Iris pigment epithelial cell (primary cell): ENCODE measurements at places on chromosomes 3 and 15.

DNA sequence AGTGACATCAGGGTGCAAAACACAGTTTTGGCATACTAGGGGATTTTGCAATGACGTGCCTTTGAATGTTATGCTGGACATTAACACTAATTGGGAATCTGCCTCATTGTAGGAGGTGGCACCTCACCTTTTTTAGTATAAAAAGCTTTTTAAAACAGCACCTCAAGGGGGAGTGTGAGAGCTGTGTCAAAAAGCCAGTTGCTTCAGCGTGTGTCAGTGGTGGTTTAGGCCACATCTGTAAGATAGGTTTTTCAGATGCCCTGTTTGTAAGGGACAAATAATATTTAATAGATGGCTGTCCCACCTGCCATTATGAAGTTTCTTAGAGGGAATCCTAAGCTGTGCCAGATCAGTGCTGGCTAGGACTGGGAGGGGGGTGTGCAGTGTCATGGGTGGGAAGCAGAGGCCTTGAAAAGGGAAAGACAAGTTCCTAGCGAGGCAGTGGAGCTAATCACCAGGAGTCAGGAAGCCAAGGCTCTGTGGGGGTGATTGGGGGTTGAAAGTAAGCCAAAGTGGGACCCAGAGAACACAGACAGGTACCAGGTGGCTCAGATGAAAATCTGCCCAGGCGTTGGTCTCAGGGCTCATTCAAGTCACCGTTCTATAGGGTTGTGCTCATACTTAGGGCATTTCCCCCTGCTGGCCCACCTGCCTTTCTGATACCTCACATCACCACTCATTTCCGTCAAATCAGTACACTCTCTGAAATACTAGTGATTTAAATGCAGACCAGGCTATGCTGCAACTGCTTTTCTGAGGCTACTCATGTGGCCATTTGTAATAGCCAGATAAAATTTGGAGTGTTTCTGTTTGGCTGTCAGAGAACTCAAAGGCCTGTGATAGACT is 120.5 kb downstream of the BBX start:
- DNase-seq: peak; percentile 36

GRCh38 chr3:71450162-71450561 is 133.4 kb downstream of the FOXP1 start:
- no peak for DNase-seq

DNA sequence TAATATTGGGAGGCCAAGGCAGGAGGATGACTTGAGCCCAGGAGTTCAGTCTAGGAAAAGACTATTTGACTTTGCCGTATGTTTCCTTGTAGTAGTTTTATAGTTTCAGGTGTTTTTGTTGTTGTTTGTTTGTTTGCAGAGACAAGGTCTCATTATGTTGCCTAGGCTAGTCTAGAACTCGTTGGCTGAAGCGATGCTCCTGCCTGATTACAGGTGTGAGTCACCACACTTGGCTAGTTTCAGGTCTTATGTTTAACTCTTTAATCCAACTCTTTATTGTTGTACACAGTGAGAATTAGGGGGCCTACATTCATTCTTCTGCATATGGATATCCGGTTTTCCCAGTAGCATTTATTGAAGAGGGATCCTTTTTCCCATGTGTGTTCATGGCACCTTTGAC is 32.0 kb downstream of the FAIM start:
- DNase-seq: no peak

- DNase-seq: peak; percentile 100
These were observed 96.3 kb upstream of the DLG1 start for GRCh38 chr3:197394464-197395321.

- peak; percentile 47 for DNase-seq
These were observed 96.8 kb upstream of the LMOD3 start for GRCh38 chr3:69219101-69219708.

- no peak for DNase-seq
These were observed 61.7 kb downstream of the CCNL1 start for GRCh38 chr3:157098121-157098822.

- no peak for DNase-seq
These were observed 108.1 kb upstream of the RNF7 start for GRCh38 chr3:141629976-141630375.

GRCh38 chr3:126128504-126129397 is 44.8 kb upstream of the SLC41A3 start:
- no peak for DNase-seq

DNA sequence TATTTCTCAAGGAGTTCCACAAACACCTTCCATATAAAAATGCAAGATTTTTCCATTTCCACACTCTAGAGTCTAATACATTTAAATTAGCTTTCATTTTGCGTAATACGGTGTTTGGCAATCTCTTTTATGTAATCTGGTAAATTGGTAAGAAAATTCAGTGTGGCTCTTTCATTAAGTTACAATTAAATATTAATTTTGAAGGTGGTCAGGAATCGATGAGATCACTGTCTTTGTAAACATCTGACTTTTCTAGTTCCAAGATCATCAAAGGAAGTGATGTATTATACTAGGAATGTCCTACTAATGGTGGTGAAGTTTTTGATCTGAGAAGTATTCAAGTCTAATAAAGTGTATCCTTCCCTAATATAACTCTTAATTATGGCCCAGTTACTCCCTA is 1.1 kb upstream of the UTS2B start:
- peak; percentile 76 for DNase-seq

DNA sequence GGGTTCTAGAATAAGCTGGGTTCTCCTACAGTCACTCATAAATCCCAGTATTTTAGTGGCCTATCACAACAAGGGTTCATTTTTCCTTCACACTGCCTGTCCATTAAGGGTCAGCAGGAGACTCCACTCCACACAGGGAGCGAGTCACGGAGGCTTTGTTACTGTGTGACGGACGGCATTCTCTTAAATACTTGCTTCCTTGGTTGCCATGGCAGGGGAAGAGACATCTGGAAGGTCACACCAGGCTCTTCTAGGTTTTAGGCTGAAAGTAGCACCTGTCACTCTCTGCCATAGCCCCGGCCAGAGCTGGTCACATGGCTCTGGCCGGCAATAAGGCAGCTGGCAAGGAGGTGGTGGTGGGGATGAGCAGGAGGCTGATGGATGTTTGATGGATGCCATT is 89.4 kb upstream of the ANKRD34C start:
- DNase-seq: no peak

- no peak for DNase-seq
These were observed 10.2 kb upstream of the CA12 start for GRCh38 chr15:63391669-63392360.

DNA sequence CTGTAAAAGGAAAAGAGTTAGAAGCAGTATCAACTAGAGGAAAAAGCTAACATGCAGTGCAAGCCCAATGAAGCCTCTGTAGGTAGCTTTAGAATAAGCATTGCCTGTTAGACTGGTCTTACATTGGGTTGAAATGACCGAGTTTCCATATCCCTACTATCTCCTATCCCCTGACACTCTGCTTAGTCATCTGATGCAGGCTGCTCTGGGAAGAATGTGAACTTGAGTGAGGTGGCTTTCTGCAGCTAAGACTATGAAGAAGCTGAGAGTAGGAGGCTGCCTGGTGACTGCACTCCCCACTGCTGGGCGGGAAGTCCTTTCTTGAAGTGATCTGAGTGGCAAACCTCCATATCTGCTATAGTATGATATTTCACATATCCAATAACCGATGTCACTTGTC is 64.7 kb downstream of the OXSM start:
- DNase-seq: peak; percentile 82

DNA sequence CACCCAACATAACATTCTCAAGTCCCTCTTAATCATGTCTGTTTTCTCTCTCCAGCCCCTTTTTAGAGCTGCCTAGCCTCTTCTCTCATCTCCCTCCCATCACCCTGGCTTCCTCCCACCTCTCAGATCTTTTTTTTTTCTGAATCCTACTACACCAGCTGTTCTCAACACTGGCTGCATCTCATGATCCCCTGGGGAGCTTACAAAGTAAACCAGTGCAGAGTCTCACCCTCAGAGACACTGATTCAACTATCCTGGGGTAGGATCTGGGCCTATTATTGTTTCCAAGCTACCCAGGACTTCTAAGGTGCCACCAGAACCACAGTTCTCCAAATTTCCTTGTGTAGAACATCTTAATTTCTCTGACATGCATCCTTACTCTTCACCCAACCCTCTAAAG is 50.3 kb upstream of the ACAN start:
- DNase-seq: no peak

DNA sequence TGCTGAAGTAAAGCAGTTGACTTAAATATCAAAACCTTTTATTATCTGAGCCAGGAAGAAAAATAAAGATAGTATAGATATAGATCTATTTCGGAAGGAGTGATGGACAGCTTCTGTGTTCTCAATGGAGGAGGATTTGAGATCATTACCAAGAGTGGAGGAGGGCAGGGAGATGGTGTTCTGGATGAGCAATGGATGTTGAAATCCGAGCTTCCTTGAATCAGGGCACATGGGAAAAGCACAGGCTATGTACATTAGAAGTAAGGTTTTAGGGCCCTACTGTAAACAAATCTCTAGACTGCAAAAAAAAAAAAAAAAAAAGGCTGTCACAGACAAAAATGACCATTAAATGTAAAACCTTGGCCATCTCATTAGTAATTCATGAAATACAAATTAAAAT is 43.2 kb downstream of the GTPBP8 start:
- DNase-seq: peak; percentile 24

- DNase-seq: no peak
These were observed 1.8 kb downstream of the GORASP1 start for GRCh38 chr3:39105687-39106063.

GRCh38 chr3:109131276-109131675 is 5.2 kb upstream of the C3orf85 start:
- DNase-seq: no peak

GRCh38 chr15:44308415-44308814 is 19.9 kb downstream of the GOLM2 start:
- DNase-seq: no peak

DNA sequence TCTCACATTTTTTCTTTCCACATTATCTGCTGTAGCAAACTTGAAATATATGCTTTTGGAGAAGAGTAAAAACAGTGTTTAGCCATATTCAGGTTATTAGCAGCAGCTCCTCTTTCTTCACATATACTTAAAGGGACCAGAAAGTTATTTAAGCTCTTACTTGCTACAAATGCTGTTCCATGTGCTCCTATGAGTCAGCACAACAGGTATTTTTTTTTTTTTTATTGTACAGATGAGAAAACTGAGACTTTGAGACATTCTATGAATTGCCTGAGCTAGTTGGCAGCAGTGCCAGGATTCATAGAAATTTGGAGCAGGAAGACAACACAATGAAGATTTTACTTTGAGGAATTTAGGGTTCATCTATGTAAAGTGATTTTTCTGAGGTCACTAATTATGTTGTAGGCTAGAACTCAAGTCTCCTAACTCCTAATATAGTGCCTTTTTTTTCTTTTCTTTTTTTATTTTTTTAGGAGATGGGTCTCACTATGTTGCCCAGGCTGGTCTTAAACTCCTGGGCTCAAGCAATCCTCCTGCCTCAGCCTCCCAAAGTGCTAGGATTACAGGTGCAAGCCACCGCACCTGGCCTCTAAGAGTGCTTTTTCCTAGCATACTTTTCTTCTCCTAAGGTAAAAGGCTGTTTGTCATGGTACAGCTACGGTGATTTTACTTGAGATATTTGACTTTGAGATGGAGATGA is 23.6 kb downstream of the SETD5 start:
- DNase-seq: peak; percentile 63

DNA sequence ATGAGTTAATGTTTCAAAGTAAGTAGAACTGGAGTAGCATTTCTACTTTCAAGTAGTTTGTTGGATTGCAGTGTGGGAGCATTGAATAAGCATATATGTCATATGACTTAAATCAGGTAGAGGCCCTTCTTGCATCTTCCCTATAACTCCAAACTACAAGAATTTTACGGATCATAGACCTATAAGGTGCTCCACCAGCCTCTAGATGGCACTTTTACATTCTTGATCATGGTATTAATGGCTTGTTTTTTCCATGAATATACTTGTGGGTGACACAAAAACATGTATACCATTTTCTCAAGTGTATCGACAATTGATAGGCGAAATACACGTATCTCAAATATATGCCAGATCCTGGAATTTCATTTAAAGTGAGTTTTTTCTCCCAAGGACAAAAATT is 311.1 kb downstream of the ZPLD1 start:
- DNase-seq: peak; percentile 2

DNA sequence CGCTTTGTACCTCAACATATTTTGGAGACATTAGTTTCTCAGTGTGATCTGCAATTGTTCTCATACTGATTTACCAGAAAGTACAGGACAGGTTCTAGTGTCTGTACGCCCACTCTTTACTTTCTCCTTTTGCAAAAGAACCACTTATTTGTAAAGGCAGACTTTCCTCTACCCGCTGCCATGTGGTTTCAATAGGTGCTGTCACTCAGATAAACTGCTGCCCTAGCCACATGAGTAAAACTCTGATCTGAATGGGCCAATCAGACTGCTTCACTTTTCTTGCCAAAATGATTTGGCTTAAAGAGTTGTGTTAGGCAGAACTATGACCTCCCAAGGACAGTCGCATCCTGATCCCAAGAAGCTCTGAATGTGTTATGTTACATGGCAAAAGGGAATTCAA is 984.6 kb upstream of the NR2F2 start:
- DNase-seq: no peak

DNA sequence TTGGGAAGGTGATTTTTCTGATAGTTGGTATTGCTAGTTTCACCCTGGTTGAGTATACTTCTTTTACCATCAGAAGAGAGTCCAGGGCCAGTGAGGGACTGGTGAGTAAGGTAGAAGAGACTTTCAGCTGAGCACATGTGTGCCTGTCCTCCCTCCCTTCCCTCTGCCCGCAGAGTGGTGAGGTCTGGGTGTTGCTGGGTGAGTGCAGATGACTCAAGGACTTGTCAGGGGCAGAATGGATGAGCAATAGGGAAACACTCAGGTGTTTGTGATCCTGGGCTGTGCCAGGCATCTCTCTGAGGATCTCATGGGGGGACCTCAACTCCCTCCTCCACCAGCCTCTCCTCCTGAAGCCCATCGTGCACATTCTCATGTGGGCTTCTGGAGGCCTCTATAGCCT is 76.0 kb upstream of the GSK3B start:
- DNase-seq: peak; percentile 54

DNA sequence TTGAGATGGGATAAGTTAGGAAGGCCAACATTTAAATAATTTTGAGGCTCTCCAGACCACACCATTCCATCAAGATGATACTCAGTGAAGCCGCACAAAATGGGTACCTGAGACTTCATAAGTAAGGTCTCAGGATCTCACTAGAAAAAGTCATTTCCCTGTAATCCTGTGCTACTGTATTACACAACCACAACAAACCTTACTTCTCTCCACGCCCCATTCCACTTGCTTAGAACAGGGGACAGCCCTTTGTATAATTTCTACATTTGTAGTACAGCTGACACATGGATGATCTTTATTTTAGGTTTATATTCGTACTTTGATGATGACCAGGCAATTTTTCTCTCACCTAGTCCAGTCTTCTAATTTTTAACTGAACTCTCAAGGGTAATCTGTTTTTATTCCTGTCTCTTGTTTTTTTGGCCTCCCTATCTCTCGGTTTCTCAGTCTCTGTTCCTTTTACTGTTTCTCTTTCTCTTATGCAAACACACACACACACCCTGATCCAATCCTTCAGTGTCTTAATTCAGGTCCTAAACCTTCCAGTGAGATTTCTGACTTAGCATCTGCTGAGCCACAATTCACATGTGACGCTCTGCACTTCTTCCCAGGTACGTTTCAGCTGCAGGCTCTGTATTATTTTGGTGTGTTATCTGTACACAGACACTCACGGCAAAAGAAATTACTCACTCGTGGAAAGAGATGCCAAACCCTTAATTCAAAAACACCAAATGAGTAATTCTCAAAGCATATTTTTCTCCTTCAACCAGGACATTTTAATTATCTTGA is 223.2 kb upstream of the THBS1 start:
- DNase-seq: peak; percentile 24
